ENCODE measurements at places on chromosomes 7 and 10.
A peak's percentile ranks its signal among the peaks of the same experiment; 100 is the strongest.

DNA sequence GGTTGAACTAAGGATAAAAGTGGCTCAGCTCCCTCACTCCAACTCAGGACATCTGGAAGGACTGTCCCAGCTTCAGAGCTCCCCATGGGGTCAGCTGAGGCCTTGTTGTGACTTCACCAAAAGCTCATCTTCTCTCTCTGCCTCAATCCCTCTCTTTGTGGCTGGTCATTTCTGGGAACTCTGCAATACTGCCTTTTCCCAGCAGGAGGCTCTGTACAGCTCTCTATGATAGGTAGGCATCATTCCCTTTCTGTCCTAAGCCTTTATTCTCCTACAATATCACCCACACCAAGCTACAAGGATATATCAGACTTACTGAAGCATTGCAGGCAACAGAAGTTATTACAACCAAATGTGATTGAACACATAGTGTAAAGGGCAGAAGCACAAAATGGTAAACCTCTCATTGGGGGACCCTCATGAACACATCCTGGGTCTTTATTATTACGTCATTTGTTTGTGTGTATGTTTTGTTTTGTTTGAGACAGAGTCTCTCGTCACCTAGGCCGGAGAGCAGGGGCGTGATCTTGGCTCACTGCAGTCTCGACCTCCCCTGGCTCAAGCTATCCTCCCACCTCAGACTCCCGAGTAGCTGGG, 36.7 kb upstream of the PRPS1L1 start:
- peak; percentile 13 for DNase-seq

DNA sequence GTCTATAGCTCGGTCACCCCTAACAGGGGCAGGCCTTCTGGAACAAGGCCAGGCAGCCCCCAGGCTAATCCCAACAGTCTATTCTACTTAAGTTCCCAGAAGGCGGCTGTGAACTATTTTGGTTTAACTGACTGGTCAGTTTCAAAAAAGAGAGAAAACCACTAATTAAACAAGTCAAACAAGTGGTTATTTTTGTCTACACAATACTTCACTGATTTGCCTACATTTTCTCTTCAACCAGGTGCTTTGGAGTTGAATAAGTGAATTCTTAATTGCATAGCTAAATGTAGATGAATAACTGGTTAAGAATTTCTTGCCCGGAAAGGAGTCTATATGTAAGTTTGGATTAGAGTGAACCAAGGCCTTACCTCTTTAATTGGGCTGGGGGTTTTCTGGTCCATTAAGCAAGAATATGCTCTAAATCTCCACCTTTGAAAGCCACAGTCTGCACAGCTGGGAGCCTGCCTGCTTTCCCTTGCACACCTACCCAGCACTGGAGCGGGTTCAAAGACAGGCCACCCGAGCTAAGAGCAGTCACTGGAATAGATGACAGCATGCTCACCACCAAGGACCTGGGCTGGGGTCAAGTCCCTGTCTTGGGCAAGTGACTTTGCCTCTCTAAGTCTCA, 70.4 kb downstream of the TBXAS1 start:
- DNase-seq: no peak

DNA sequence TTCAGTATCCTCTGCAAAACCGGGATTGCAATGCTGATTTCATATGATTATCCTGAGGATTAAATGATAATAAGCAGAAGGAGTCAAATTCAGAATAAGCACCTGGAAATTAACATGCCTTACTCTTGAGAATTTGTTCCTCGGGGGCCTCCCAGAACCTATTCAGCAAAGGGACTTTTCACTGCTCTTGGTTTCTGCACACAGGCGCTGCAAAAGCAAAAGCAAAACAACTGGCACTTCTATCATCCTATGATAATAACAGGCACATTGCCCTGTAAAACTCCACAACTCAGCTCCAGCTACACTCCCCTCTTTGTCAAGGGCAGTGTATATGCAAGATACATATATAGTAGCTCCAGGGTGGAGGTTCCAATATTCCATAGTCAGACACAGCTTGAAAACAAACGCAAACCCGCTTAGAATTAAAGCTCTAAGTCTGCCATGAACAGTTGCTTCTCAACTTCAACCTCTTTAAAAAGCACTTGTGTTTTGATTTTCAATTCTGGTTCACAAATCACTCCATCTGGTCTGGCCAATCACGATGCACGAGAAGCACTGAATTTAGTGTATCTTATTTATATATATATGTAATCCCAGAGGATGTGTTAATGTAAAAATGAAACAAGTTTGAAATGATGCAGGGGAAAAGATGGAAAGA, 119.9 kb upstream of the PTER start:
- DNase-seq: no peak

DNA sequence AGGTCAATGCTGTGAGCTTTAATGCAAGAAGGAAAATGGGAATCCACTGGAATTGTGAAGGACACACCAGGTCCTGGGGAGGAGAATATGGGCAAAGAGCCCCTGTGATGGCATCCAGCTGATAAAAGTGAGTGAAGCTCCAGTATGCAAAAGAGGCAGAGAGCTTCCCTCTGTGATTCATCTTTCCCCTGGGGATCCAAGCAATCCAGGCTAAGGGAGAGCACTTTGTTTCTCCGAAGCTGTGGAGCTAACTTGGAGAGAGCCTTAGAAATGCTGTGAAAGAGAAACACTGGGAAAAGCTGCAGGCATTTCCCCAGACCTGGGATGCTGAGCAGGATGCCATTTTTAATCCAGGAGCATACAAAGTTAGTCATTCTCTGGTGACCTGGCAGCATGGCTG, 489.5 kb downstream of the SH2D4B start:
- no peak for DNase-seq

DNA sequence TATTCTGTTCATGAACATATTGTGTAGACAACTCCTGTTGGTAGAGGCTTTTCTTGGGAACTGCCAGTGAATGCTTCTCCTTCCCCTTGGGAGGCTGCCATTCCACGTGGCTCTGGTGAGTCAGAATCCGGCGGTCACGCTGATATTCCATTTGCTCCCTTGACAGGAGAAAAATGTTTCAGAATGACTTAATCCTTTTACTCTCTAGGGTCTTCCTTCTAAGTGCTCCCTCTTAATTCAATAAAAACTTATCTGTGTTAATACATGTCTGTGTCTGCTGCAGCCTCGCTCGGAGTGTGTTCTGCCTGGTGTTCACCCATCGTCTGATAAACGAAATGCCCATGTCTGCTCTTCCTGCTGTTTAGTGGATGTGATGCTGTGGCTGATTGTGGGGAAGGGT, 278.6 kb downstream of the ARHGAP12 start:
- no peak for DNase-seq

GRCh38 chr10:92202536-92202935, 88.3 kb downstream of the CPEB3 start:
- DNase-seq: no peak

- no peak for DNase-seq
Observed at GRCh38 chr10:2933519-2933918, 133.8 kb upstream of the PFKP start.

DNA sequence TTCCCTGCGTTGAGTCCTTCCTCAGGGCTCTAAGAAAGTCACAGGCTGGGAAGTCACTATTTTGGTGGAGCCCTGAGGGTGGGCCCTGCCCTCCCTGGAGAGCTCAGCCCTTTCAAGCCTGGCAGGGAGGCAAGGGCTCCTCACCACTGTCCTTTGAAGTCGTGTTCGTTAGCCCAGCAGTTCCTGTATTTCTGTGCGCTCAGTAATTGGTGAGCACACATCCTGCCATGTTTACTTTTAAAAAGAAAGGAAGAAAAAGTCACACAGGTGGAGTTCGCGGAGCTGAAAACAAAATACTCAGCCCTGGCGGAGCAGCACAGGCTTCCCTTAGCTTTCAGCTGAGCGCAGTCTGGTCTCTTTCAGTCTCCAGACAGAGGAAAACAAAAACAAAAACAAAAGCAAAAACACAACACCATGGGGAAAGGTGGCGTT, 37.1 kb downstream of the PRKCQ start:
- DNase-seq: peak; percentile 91

GRCh38 chr7:104976966-104977636, 36.9 kb upstream of the KMT2E start:
- no peak for DNase-seq

GRCh38 chr10:86793696-86794095, 37.3 kb downstream of the BMPR1A start:
- no peak for DNase-seq

GRCh38 chr10:44467900-44468299, 83.0 kb upstream of the CXCL12 start:
- no peak for DNase-seq

- DNase-seq: no peak
Observed at GRCh38 chr10:49366460-49366859, 29.4 kb downstream of the DRGX start.

- peak; percentile 82 for DNase-seq
Observed at GRCh38 chr10:30433730-30434272, at the start of gene MAP3K8. MAP3K8 (plus strand) TSS chr10:30434184; CDS start chr10:30438939, 4,755 bp downstream.

DNA sequence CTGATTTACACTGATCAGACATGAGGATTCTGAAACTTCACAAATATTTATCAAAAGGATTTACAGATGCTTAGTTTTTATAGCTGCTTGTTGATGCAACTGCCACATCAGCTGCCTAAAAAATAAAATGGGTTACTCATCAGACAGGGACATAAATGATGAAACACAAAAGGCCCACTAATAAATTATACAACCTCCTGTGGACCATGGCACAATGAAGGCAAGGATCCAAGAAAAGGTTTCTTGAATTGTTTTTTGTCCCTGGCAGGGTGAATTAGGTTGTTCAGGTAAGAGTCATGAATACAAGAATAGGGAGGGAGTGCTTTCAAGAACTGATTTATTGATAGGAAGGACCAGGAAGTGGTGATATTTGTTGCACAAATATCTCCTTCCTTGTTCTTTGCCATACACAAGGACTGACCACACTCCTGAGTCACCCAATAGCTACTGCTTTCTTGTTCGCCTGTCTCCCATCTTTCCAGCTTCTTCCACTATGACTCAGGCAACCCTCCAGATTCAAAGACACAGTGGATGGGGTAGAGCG, 234.5 kb downstream of the AHR start:
- DNase-seq: no peak

DNA sequence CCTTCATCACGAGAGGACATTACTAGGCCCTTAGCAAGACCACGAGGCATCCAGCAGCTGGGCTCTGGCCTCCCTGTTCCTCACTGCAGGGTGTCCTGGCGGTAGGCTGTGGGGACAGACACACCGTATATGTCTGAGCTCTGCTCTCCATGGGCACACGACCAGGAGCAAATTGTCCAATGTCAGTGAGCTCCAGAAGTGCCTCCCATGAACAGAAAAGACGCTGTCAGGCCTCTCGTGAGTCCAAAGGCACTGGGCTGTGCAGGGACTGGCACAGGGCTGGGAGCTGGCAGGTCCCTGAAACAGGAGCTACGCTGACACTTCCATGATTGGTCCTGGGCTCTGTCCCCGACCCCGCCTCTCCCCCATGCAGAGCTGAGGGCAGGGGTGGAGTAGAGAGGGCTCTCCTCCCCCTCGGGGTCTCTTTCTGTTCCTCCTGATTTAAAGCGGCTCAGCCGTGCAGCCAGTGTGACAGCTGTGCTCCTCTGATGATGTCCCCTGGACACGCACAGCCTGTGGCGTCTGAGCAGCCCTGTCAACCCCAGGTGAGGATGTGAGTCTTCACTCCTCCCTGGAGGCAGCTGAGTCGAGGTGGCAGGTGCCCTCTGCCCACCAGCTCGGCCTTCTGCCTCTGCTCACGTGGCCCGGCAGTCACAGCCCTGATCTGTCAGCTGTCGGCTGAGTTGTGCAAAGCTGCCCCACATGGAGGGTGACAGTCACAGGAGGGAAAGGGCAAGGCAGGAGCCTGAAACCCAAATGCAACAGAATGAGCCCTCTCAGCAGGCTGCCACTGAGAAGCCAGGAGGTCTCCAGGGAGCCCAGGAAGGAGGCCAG, 13.0 kb downstream of the ANTXRL start:
- DNase-seq: no peak

DNA sequence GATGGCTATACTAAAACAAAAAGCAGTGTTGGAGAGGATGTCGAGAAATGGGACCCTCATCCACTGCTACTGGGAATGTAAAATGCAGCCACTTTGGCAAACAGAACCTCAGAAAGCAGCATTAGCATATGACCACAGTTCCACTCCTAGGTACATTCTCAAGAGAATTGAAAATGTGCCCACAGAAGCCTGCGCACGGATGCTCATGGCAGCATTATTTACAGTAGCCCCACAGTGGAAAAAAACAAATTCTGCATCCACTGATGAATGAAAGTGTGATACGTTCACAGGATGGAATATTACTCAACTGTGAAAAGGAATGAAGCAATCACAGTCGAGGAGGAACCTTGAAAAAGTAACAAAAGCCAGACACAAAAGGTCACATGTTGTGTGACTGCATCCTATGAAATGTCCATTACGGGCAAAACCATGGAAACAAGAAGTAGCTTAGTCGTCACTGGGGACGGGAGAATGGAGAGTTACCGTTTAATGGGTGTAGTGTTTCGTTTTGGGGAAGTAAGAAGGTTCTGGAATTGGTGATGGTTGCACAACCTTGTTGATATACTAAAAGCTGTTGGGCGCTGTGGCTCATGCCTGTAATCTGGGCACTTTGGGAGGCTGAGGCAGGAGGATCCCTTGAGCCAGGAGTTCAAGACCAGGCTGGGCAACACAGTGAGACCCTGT, 2.5 kb upstream of the UPK3B start:
- DNase-seq: no peak

- no peak for DNase-seq
Observed at GRCh38 chr10:47326306-47326926, 4.2 kb downstream of the GDF2 start.

DNA sequence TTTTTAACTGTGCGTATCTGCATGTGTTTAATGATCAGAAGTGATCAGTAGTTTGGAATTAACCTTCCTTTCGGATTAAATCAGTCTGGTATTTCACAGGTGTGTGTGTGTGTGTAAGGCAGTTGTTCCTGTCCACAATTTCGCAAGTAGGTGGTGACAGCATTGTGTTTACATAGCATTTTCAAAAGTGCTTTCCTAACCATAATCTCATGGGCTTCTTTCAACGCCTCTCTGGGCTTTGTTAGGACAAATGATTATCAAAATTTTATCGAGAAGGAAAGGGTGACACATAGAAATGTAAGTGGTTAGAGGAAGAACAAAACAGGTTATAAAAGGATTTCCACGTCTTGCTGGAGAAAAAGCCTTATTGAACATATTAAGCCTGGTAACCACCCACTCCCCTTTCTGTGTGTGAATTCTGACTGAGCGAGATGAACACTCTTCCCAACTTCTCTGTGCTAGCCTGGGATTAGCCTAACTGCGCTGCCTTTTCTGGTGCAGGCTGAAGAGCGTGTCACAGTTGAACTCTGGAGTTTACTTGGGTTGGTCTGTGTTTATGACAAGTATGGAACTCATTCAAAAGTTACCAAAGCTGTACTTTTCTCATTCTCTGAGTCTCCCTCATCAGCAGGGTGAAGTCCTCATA, 292.3 kb upstream of the PITRM1 start:
- no peak for DNase-seq

DNA sequence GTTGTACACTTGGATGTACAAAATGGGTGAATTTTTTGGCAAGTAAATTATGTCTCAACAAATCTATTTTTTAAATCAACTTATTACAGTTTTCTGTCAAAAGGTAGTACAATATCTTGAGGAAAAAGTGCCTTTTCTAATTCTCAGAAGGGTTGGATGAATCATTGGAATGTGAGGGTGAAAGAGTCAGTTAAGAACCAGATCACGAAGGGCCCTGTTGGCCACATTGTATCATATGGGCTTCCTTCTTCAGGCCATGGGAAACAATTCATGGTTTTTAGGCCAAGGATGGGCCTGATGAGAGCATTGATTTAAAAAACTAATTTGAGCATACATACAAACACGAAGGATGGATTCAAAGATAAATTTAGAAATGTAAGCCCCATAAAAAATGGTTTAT, 503.7 kb downstream of the TNS3 start:
- DNase-seq: no peak

- DNase-seq: no peak
Observed at GRCh38 chr10:108515821-108516220, 1351.3 kb upstream of the SORCS1 start.

Data from DND-41 (cell line).